ENCODE measurements at places on chromosomes 7 and 10.

DNA sequence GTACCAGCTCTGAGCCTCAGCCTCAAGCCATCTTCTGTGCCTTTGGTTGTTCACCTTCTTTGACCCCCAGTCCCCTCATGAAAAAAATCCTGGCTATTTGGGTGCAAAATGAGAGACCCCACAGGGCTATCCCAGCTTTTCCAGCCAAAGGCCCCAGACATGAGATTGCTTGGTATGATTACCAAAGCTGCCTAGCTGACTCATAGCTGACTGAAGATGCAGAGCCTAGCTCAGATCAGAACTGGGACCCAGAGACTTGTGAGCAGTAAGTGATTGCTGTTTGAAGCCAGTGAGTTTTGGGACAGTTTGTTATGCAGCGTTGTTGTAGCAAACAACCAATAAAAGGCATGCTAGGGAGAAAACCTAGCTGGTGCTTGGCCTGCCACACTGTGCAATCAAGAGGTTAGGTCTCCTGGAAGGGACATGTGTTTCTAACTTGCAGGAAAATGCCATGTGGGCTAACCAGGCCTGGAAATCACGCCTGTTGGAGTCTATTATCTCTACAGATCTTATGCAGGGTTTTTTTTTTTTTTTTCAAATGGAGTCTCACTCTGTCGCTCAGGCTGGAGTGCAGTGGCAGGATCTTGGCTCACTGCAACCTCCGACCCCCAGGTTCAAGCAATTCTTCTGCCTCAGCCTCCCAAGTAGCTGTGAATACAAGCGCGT is 48.0 kb upstream of the DAGLB start:
- DNase-seq, result no peak

- no peak for DNase-seq
Measured at GRCh38 chr7:128322040-128322643, 21.6 kb downstream of the RBM28 start.

- no peak for DNase-seq
Measured at GRCh38 chr7:130505753-130506152, 13.9 kb downstream of the MEST start.

DNA sequence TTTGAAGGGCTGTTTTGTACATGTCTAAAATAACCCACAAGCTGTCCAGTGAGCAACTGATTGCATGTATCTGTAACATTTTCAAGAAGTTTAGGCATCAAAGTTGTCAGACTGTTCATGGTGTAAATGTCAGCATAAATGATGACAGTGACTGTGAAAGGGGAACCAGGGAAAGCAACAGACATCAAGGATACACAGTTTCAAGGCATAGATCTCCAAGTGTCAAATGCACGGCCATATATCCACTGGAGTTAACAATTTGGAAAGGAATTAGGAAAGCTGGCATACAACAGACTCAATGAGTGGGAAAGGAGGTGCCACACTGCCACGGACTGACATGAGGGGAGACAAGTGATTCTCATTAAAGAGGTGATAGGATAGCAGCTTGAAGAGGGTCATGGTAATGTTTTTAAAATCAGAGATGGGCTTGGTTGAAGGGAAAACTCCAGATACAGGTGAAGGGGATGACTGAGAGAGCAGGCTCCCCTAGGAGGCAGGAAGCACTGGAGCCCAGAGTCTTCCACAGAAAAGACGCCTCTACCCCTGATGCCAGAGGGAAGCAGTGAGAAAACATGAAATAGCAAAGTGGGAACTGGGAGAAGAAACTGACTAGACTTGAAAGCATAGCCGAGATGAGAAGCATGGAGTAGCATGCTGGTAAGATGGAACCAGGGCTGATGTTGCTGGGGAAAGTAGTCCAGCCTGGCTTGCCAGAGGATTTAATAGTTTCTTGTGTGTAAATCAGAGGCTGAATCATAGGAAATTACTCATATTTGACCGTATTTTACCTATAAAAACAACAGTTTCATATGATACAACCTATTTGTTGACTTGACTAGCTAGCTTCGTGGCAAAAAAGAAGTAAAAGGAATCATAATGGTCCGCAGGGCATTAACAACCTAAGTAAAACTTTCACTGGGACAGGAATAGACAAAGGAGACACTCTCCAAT is 18.6 kb downstream of the NSMCE4A start:
- no peak for DNase-seq

DNA sequence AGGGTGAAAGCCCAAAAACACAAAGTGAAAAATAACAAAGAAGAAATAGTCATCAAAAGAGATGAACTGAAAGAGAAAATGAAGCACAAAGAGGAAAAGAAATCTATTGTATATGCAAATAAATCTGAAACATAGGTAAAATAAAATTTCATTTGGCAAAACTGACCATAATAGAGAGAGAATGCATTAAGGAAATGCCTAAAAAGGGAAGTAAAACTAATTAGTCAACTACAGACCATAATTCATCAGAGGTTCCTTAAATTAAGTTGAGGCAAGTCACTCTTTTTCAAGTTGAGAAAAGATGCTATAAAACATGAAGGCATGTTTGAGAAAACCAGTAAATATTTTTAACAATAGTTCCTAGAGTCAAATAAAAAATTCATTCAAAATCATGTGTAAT is 233.3 kb downstream of the LRRN3 start:
- DNase-seq, result no peak

- DNase-seq, result no peak
Measured at GRCh38 chr7:46486256-46487206, 565.5 kb upstream of the IGFBP3 start.

DNA sequence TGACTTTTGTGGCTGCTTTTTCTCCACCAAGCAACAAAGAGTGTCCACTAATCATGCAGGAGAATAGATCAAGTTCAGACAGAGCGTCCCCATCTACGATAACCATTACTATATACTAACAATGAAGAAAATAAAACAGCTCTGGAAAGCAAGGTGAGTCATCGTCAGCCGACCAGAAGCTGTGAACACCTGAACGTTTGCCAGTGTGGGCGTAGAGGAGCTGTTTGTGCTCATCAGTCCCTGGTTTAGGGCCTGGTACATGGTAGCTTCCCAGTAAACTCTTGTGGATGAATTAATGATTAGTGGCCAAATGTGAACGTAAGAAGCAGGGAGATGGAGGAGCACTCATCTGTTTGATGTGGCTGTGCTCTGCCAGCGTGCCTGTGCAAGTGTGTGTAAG is 180.7 kb downstream of the EVX1 start:
- DNase-seq, result no peak

- DNase-seq, result no peak
Measured at GRCh38 chr7:1444214-1444924, 14.9 kb downstream of the MICALL2 start.

- DNase-seq, result no peak
Measured at GRCh38 chr7:1931256-1931950, 261.3 kb downstream of the ELFN1 start.

DNA sequence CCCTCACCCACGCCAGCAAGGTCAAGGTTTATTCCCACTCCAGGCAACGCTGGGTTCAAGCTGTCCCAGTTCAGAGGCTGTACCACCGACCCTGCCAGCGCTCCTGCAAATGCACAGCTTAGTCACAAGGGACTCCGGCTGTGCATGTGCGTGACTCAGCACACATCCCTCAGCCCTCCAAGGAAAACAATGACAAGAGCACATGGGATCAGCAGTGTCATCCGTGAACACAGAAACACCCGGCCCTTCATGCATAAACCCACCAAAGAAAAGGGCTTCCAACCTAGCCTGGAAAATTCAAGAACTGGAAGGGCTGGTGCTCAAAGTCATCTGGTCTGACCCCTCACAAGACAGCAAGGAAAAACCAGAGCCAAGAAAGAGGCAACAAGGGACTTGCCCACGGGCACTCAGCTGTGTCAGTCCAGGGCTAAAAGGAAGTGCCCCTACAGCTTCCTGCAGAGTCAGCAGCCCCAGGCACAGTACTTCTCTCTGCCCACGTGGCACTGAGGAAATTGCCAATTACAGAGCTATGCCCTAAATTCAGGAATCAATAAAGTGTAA is 106.1 kb downstream of the KCNMA1 start:
- peak; percentile 38 for DNase-seq

DNA sequence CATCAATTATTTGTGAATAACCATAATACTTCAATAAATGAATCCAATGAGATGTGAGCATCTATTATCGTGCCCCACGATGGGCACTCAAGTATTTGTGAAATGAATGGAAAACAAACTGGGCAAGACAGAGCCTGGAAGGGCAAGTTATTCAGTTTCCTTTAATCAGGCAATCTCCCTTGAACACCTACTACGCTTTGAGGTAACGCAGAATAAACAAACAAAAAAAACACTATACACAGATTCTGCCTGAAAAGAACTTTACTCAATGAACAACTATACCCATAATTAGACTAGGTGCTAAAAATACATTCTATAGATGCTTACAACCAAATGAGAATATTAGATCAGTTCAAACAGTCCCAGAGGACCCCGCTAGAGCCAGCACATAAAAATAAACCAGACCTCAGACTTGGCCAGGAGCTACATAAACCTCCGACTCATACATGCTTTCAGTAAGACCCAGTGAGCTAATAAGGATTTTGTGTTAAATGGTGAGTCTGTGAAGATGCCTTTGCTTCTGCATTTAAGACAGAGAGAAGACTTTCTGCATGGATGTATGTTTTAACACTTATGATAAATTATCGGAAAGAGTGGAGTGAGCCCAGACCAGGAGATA is 121.3 kb downstream of the MPP7 start:
- DNase-seq, result no peak

DNA sequence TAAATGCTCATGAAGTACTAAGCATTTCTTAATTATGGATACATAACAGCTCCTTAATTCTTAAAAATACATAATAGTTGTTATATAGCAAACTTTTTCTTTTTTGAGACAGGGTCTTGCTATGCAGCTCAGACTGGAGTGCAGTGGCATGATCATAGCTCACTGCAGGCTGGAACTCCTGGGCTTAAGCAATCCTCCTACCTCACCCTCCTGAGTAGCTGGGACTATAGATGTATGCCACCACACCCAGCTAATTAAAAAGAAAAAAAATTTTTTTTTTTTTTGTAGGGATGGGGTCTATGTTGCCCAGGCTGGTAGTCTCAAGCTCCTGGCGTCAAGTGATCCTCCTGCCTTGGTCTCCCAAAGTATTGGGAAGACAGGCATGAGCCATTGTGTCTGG is 30.9 kb downstream of the IRF5 start:
- DNase-seq, result no peak

GRCh38 chr10:74683067-74683466 is 143.3 kb upstream of the KAT6B start:
- peak; percentile 14 for DNase-seq

DNA sequence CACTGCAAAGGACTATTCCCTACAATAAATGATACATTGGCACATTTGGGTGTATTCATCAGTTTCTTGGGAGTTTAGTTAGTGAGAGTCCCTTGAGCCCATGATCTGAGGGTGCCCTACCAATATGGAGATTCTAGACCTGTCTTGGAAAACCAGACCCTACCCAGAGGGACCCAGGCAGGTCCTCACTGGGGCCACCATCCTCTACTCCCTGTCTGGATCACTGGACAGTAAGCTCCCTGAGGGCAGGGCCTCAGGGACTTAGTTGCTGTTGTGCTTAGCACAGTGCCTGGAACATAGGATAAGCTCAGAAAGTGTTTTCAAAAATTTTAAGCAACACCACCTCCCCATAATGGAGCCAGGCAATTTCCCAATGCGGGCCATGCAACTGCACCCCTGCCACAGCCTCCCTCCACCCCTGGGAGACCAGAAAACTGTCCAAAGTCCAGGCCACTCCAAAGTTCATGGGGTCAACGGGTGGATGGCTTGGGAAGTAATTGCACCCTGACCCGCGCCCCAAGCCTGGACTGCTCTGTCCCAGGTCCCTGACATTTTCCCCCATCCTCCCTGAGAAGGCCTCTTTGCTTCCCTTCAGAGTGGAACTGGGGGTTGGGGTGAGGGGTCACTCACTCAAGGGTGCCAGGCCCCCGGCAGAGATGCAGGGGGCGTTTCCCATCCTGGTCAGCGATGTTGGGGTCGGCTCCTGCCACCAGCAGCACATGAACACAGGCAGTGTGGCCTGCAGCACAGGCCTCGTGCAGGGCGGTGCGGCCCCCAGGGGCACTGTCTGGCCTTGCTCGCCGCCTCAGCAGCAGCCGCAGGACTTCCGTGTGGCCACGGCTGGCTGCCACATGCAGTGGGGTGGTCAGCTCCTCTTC is 1.0 kb downstream of the ASB10 start:
- DNase-seq, result no peak

- DNase-seq, result no peak
Measured at GRCh38 chr10:67385089-67385488, 310.9 kb downstream of the CTNNA3 start.

- peak; percentile 20 for DNase-seq
Measured at GRCh38 chr7:70193514-70193913, 595.2 kb downstream of the AUTS2 start.

GRCh38 chr10:78391585-78391984 is 357.9 kb downstream of the RPS24 start:
- no peak for DNase-seq

DNA sequence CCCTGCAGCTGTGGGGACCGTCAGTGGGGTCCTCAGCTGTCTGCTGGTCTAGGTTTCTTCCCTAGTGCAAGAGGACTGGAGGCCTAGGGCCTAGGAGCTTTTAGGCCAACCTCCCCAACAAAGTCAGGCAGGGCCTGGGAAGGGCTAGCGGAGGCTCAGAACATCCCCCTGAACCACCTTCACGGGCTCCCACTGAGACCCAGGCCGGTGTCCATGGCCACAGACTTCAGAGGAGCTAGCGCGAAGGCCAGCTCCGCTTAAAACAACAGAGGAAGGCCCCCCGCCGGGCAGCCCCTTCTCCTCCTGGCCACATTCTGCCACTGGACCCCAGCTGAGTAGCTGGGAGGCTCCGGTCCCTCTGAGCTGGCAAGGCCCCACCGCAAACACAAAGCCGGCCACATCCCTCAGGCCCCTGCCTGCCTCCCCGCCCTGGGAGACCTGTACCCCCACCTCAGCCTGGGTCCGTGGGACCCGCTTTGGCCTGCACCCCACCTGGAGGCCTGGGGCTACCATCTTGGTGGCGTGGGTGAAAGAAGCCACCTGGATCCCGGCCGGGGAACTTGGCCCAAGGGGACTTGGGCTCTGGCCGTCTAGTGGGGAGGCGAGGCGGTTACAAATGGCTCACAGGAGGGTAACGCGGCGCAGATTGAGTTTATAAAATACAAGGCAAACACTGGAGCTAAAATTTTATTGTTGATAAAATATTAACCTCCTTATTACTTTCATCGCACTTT is 5.4 kb upstream of the UNCX start:
- no peak for DNase-seq

GRCh38 chr10:11901833-11902475 is 78.8 kb downstream of the PROSER2 start:
- no peak for DNase-seq

DNA sequence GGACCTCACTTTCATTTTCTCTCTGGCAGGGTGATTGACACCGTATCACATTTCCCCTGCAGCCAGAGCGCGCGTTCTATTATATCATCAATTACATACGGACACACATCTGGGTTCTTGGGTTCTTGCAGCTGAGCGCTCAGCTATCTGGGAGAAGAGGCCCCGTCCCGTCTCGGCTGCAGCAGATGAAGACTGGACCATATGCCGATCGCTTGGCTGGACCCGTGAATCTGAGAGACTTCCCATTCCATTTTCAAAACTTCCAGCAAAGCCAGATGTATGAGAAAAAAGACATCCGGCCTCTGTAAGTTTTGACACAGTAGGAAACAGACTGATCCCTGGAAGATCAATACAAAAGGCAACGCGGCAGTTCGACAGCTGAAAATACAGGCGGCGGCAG is 99.8 kb downstream of the JCAD start:
- DNase-seq, result no peak

- peak; percentile 81 for DNase-seq
Measured at GRCh38 chr10:117373823-117374505, 1.3 kb downstream of the PDZD8 start.
